ENCODE measurements at places on chromosomes 16 and 17.

- DNase-seq, result no peak
Measured at GRCh38 chr17:32520104-32520701, 33.4 kb downstream of the CDK5R1 start.

DNA sequence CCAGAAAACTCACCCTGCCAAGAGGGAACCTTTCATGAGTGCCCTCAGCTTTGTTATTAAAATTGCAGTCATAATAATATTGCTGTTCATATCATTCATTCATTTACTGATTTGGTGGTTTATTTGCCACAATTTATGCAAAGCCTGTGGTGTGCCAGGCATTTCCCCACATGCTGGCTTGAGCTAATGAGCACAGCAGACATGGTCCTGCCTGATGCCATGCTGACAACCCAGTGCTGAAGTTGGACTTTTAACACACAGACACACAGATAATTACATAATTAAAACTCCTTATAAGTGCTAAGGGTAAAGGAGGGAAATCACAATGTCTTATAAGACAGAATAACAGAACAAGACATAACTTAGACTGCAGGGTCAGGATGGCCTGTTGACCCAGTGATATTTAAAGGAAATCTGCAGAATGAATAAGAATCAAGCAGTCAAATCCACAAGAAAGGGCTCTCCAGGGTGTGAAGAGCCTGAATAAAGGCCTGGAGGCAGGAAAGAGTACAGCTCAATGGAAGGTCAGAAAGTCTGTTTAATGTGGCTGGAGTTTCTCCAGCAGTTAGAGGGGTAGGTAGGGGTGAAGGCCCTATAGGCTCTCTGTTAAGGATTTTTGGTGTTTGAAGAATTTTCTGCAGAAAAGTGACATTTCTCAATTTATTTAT, 196.9 kb upstream of the CDH11 start:
- DNase-seq, result no peak

DNA sequence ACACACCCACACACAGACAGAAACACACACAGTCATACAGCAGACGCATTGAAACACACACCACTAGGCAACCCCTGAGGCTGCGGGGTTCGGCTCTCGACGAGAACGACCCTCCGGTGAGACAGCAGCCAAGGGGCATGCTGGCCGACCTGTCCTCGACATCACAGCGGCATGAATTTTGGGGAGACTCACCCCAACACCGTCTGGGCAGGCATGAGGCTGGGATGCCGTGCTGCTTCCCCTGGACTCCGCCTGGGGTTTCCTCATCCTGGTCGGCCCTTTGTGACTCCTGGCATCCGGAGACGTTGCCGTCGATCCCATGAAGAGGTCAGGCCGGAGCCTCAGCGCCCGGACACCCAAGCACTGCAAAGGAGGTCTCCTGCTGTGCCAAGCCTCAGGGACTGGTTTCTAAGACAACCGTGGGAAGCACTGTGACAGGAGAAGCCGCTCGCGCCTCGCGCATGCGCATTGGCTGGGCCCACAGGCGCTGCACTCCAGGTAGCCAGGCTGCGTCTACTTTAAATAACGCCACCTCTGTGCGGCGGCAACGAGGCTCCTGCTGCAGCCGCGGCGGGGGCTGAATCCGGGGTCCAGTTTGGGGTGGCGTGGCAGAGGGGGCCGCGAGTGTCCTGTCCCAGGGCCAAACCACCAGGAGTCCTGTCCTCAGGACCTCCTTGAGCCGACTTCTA, 13.8 kb upstream of the KCNJ18 start:
- no peak for DNase-seq

GRCh38 chr17:3613124-3613523, 3.9 kb upstream of the TRPV1 start:
- no peak for DNase-seq

GRCh38 chr16:79750311-79750710, 149.8 kb upstream of the MAF start:
- DNase-seq, result no peak

GRCh38 chr16:80142281-80142680, 398.5 kb upstream of the DYNLRB2 start:
- no peak for DNase-seq

GRCh38 chr17:50423553-50424159, 2.4 kb upstream of the ACSF2 start:
- peak; percentile 39 for DNase-seq

DNA sequence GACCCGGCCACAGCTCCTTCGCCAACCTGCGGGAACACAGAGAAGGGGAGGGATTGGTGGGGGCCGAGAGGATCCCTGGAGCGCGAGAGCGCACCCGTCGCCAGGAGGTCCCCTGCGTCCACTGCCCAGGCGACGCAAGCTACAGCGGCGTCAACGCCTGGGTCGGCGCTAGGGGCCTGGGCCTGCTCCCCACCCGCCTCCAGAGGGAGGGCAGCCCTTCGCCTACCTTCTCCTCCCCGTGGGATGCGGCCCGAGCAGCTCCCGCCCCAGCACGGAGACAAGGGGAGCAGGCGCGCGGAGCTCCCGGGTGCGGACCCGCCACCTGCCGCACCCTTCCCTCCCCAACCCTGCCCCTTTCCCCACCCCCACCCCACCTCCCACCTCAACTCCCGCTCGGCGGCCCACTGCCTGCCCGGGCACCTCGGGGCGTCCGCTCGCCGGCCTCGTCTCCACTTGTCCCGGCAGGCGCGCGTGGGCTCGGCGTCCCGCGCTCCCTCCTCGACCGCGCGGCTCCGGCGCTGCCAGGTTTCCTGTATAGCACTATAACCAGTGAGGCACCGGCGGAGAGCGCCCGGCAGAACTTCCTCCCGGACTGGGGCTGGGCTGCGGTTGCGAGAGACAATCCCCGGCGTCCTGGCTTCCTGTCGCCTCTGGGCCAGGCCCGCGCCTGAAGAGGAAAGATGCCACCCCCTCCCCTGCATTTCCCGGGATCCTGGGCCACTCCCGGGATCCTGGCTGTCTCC, 119.1 kb upstream of the SMURF2 start:
- DNase-seq, result peak; percentile 41

- peak; percentile 39 for DNase-seq
Measured at GRCh38 chr17:7839190-7839875, 5.3 kb downstream of the KDM6B start.

GRCh38 chr17:68356520-68356919, 65.2 kb downstream of the ARSG start:
- no peak for DNase-seq

- no peak for DNase-seq
Measured at GRCh38 chr16:71351558-71351901, 7.0 kb upstream of the CALB2 start.

- DNase-seq, result no peak
Measured at GRCh38 chr16:79839466-79840341, 239.2 kb upstream of the MAF start.

DNA sequence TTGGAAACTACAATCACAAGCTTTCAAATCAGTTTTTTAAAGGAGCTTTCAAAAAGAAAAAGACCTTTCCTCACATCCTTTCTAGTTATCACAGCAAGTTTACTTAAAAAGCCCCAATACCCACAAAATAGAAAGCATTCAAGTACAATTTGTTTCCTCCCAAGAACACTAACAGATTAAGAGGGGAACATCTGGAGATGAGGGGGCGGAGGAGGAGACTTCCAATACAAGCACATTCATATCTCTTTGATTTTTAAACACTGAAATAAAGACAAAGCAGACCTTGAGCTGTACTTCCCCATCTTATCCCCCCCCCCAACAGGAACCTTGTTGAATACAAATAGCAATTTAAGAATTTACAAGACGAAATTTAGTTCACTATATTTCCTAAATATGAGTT, 2.0 kb downstream of the YWHAE start:
- no peak for DNase-seq

GRCh38 chr16:31077592-31078396, 3.6 kb downstream of the ZNF646 start:
- DNase-seq, result no peak

GRCh38 chr16:1713933-1714332, 7.9 kb downstream of the MAPK8IP3 start:
- no peak for DNase-seq

DNA sequence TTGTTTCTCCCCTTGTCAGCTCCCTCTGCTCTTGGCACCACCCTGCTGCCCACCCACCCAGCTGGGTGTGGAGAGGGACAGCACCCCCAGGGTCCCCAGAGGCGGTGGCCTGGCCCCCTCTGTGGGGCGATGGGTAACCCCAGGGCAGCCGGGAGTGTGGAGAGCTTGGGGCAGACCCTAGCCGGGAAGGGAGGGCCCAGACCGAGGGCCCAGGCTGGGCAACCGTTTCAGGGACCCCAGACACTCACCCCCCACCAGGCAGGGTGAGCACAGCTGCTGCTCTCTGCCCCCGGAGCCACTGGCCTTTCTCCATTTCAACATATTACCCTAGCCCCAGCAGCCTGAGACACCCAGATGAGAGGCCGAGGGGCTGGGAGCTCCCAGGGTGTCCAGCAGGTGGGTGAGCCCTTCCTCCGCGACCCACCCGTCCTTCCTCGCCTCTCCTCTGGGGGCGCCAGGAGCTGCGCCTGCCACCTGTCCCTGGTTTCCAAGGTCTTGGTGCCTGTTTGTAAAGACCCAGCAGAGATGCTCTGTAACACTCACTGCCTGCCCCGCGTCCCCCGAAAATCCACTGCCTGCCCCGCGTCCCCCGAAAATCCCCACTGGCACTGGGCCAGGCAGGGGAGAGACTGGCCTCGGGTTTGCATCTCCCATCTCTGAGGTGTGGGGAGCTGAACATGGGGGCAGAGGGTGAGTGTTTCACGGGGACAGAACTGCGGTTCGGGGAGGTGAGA, 45.4 kb downstream of the BAHCC1 start:
- DNase-seq, result no peak

GRCh38 chr16:23944381-23944780, 108.6 kb downstream of the PRKCB start:
- DNase-seq, result no peak

DNA sequence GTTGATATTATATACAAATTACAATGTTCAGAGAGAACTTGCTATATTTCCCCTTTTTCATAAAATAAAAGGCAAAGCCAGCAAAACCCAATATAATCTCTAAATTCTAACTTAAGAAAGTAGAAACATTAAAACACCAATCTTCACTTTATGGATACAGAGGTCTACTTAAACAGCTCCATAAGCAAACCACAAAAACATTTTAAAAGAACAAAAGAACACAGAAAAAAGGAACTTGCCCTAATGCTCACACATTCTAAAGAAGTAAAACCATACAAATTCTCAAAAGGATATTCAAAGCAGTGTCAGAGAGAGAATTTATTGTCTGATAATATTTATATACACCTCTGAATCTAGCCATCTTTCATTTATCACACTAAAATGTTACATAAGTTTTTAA, 606 bp downstream of the ABCA10 start:
- no peak for DNase-seq

GRCh38 chr17:82949984-82950383, 110.2 kb upstream of the ZNF750 start:
- DNase-seq, result no peak

DNA sequence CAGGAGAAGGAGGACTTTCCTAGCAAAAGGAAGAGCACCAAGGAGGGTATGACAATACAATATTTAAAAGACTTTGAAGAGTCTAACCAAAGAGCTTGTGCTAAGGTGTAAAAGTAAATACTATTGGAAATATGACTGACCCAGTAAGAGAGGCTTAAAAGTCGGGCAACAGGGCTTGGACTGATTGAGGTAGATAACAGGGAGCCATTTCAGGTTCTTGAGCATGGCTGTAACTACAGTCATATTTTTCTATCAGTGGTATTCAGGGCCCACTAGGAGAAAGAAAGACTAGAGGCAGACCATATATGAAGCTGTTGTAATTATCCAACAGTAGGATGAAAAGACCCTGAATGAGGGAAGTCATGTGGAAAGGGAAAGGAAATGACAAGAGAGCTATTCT, 62.3 kb downstream of the SMURF2 start:
- DNase-seq, result no peak

- no peak for DNase-seq
Measured at GRCh38 chr17:76007131-76007849, 6.6 kb downstream of the CDK3 start.

DNA sequence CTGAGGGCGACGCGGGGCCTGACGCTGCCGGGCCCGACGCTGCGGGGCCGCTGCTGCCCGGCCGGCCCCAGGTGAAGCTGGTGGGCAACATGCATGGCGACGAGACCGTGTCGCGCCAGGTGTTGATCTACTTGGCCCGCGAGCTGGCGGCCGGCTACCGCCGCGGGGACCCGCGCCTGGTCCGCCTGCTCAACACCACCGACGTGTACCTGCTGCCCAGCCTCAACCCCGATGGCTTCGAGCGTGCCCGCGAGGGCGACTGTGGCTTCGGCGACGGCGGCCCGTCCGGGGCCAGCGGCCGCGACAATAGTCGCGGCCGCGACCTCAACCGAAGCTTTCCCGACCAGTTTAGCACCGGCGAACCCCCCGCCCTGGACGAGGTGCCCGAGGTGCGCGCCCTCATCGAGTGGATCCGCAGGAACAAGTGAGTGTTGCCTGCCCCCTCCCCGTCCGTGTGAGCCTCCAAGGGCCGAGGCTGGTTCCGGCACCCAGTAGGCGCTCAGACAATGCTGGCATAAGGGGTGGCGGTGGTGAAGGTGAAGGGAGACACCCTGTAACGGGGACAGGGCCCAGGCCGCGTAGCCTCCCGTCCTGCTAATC, 676 bp downstream of the CPD start:
- DNase-seq, result no peak

- DNase-seq, result no peak
Measured at GRCh38 chr16:57688487-57688986, 6.1 kb upstream of the DRC7 start.

DNA sequence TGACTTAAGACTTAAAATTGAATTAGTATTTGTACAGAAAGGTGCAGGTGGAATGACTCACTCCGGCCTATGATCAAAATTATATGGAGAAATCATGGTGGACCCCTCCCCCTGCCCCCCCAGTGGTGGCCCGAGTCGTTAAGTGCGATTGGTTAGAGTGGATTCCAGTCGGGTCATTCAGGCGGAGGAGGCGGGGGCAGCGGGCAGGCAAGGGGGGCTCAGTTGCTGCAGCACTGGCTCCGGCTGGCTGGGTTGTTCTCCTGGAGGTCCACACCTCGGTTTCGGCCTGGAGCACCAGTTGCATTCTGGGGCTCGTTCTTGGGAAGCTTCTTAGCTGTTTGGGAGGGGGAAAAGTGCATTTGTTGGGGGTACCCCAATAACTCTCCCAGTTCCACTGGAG, 3.0 kb downstream of the HSPB9 start:
- DNase-seq, result no peak

- no peak for DNase-seq
Measured at GRCh38 chr17:4703330-4703691, 626 bp downstream of the PELP1 start.

DNA sequence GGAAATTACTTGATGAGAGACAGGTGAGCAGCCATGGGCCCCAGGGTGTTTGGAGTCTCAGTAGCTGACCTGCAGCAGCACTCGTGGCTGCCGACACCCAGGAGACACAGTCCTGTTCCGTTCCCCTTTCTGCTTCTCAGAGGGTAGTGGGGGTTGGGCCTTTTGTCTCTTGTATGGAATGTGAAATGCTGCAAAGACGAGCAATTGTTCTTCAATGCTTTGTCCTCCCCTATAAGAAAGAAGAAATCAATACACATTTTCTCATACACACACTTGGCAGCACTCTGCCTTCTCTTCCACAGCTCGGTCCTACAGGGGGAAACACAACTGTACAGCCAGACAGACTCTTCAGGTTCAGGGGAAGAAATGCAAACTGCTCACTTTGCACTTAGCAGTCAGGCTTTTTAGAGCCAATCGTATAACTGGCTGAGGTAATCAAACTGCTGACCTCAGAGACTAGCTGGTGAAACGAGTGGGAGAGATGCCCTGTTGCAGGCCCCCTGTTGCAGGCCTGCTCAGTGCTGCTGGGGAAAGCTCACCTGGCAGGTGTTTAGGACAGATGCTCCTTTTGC, 96.7 kb downstream of the AATF start:
- DNase-seq, result no peak

Data from LoVo (cell line).